ENCODE measurements at places on chromosomes 7 and 10. TPM values are rescaled to one million over a fixed set of nuclear protein-coding genes. Genes with fewer than 3 reads are reported as not detected.
A peak's percentile ranks its signal among the peaks of the same experiment; 100 is the strongest.

DNA sequence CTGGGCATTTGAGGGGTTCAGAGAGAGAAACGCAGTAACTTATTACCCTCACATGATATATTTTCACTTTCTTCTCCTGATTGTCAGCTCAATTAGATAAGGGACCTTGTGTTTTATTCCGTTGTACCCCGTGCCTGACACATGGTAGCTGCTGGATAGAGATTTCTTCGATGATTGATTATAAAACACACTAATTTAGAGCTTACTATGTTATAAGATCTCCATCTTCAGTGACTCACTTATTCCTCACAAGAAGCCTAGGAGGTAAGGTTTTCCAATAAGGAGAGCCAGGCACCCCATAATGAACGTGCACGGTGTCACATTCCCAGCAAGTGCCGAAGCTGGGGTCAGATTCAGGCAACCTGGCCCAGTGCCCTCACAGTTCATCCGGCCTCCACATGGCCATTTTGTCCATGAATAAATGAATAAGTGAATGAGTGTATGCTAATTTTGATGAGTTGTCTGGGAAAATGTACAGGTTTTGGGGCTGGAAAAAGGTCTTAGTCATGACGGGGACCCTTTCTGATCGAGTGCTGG is 138.1 kb upstream of the CDCA7L start:
- no peaks in the 10 kb centered on the region for H3K36me3 ChIP-seq
- peaks cover 15% of the 10 kb centered on the region for H3K27me3 ChIP-seq
- no peak for DNase-seq
- H3K4me3 ChIP-seq, result peak overlapping the region; percentile 66
- H3K27ac ChIP-seq, result no peak overlapping the region

- no peak for DNase-seq
- no peak overlapping the region for H3K27ac ChIP-seq
- H3K36me3 ChIP-seq, result no peaks in the 10 kb centered on the region
- no peaks in the 10 kb centered on the region for H3K27me3 ChIP-seq
- no peak overlapping the region for H3K4me3 ChIP-seq
Observed at GRCh38 chr10:120421250-120421649, 35.8 kb upstream of the PLPP4 start.

- no peak for DNase-seq
- no peak overlapping the region for H3K27ac ChIP-seq
- no peaks in the 10 kb centered on the region for H3K36me3 ChIP-seq
- H3K27me3 ChIP-seq, result peaks cover 6% of the 10 kb centered on the region
Observed at GRCh38 chr7:140591180-140591902, 49.3 kb downstream of the DENND2A start.

- H3K4me1 ChIP-seq, result peaks cover 27% of the 10 kb centered on the region
- H3K4me3 ChIP-seq, result peak overlapping the region; percentile 99
- H3K27ac ChIP-seq, result peak overlapping the region; percentile 96
- H3K36me3 ChIP-seq, result peaks cover 43% of the 10 kb centered on the region
- no peak for DNase-seq
Observed at GRCh38 chr7:151225948-151226510, 976 bp downstream of the ABCF2 start.

The STEAP2 gene
- total RNA-seq, result not detected
